Right renal cortex interstitium (tissue), 3 donors: ENCODE measurements at places on chromosomes 6 and 20.
A peak's percentile ranks its signal among the peaks of the same experiment; 100 is the strongest.

GRCh38 chr6:71454056-71454455 is 165.4 kb downstream of the OGFRL1 start:
- no peak for DNase-seq

- DNase-seq = no peak
Observed at GRCh38 chr6:56724455-56724854, 81.8 kb upstream of the DST start.

DNA sequence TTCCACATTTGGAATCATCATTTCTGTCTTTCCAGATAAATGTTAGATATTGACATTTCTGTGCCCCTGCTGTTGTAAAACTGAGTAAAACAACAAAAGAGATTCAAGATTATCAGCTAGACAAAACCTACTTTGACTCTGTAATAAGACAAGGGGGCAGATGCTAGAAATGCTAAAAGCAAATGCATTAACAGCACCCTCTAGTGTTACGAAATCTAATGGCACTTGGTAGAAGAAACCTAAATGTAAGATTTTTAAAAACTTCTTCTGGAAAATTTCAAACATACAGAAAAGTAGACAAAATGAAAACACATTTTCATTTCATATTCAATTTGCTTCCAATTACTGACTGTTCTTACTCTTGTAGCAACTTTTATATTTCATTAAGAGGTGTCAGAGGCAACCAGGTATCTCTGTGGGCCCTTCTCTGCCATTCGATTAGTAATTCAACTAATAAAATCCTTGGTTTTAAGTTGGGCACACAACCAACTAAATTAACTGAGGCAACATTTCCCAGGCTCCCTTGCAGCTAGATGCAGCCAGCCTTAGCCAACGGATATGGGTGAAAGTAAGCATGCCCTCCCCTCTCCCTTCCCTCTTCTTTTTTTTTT is 45.0 kb downstream of the SLC23A2 start:
- no peak for DNase-seq

- no peak for DNase-seq
Observed at GRCh38 chr20:41004531-41005360, 23.9 kb upstream of the TOP1 start.

DNA sequence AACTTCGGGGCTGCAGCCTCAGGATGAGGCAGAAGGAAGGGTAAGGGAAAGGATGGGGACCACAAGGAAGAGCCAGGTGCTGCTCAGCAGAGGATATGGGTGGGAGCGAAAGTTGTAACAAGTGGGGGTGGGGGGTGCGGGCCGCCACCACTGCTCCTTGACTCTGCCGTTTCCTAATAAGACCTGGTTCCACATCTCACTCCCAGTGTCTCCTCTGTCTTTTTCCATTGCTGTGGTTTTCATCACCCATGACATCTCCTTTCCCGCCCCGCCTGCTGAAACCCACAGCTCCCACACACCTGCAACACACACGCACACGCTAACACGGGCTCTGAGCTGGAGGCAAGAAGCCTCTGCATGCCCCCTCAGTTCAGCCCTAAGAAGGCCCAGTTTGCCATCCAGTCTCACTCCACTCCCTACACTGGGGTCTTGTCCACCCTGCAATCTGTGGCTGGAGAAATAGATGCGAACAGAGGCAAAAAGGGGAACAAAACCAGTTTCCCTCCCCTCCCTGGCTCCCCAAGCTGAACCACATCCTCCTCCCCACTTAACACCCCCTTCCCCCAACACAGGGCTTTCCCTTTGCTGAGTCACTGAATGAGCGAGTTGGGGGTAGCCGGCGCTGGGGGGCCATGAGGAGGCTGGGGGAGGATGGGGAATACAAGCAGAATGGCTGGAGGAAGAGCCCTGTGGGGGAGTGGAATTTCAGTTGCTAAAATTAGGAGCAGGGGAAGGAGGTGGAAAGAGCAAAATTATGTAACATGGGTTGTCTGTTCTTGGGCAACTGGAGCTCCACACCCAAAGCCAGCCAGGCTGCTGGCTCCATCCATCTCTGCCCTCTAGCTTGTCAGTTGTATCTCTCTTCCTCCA is 11.5 kb downstream of the NFKBIL1 start:
- no peak for DNase-seq

GRCh38 chr6:151402228-151402627 is 10.9 kb upstream of the ZBTB2 start:
- no peak for DNase-seq

GRCh38 chr6:14881398-14881797 is 364.5 kb upstream of the JARID2 start:
- DNase-seq = no peak

DNA sequence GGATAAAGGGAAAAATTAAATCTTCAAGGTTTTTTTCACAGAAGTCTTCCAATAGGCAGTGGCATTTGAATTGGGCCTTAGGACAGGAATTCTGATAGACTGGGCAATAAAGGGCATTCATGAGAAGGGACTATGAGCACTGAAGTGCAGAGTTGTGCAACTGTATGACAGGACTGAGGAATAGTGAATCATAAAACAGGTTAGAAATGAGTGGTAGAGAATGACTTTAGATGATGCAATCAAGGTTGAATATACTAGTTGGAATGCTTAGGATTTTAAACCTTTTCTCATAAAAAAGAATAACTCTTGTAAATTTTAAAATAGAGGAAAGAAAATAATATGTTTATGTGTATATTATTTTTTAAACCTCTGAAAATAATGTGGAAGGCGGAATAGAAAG is 944.7 kb downstream of the PHF3 start:
- DNase-seq = no peak

GRCh38 chr6:138092686-138093085 is 14.5 kb downstream of the PERP start:
- DNase-seq = no peak

- DNase-seq = no peak
Observed at GRCh38 chr20:38885357-38885756, 40.9 kb upstream of the FAM83D start.

DNA sequence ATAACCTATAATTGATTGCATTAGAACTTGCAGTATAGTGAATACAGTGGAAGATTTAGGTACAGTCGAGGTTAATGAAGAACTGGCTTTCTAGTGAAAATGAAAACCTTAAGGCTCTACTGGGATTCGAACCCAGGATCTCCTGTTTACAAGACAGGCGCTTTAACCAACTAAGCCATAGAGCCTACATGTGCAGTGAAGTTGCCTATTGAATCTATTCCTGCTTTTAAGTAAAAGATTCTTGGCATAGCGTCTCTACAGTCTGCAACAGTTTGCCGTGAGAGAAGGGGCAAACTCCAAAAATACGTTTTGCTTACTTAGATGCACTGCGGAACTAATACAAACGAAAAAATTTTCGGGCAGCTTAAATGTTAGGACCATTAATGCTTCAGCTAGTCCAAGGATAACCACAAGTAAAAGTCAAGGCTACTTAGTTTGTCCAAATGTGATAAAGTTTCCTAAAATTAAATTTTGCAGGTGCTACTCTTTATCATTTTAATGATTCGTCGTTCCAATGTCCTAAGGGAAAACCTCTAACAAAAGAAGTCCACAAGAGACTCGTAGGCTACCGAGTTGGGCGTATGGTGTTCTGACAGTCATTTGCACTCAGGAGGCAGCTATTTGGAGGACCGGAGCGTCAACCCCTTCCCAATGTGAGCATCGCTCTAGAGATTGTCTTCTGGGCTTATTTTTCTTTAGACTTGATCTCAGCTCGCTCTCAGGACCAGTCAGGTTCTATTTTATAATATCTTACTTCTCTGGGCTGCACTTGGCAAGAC is 31.3 kb upstream of the ZSCAN23 start:
- peak; percentile 17 for DNase-seq

GRCh38 chr6:48057601-48058000 is 53.4 kb downstream of the PTCHD4 start:
- no peak for DNase-seq

GRCh38 chr20:24895431-24895830 is 53.6 kb upstream of the CST7 start:
- DNase-seq = no peak
